ENCODE measurements at places on chromosomes 2 and 18.

GRCh38 chr2:188327518-188328213 lies 36.0 kb downstream of the GULP1 start:
- no peak for DNase-seq

DNA sequence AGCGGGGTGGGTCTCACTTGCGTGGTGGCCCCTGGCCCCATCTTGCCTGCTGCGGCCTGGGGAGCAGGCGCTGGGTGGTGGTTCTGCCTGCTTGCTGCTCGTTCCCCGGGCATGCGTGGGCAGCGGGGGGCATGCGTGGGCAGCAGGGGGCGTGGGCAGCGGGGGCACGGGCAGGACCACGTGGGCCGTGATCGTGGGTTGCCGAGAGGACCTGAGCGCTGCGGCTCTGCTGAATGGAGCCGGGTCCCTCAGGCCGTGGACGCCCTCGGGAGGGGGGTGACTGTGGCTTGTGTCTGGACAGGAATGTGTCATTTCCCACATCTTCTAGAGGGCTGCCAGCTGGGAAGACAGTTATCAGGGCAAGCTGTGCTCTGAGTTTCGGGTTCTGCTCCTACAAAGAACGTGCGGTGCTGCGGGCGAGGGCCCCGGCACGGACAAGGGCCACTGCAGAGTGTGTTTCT lies 8.3 kb upstream of the GAL3ST2 start:
- DNase-seq = no peak

GRCh38 chr2:196535742-196536141 lies 103.8 kb upstream of the CCDC150 start:
- no peak for DNase-seq

GRCh38 chr2:21067125-21067524 lies 23.3 kb upstream of the APOB start:
- DNase-seq = no peak

- DNase-seq = no peak
These were observed 1459.8 kb upstream of the ACVR2A start for GRCh38 chr2:146385031-146385430.

- DNase-seq = no peak
These were observed 140.0 kb upstream of the FHL2 start for GRCh38 chr2:105538840-105539239.

- DNase-seq = no peak
These were observed 1002.4 kb upstream of the KLHL29 start for GRCh38 chr2:22382479-22383169.

DNA sequence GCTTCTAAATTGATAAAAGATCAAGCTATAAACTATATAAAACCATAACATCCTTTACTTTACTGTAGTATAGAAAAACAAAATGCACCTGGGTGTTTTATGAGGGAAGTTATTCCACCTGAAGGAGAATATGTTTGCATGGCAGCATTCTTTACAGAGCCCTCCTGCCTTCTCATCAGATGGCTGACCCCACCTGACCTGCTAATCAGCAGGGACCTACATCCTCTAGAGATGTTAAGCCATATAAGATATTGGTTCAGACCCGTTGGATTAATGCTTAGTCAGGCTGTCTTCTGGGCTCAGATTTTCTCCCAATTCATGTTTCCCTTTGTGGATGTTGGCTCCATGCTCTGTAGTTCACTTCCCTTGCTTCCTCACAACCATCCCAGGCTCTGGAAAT lies 414.8 kb downstream of the DPP10 start:
- DNase-seq = no peak

DNA sequence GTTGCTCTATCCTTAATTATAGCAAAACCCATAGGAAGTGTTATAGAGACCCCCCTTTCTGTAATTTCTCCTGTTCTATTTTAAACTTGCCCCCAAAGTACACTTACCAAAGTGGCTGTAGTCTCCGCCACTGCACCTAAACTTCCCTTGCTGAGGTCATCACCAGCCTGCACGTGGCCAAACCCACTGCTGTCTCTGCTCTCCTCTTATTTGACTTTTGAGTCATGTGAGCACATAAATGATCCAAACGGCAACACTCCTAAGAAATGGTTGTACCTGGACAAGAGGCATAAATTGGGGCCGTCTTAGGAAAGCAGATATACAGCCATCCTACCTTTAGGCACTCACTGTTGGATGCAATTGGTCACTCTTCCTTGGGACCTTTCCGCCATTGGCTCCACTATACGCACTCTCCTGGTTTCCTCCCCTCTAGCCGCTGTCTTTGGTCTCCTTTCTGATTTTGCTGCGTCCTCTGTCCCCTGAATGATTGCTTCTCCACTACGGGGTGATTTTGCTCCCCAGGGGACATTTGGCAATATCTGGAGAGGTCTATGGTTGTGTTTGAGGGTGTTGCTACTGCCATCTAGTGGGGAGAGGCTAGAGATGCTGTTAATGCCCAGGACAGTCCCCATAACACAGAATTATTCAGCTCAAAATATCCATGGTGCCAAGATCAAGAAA lies 19.2 kb upstream of the IL36G start:
- DNase-seq = no peak

DNA sequence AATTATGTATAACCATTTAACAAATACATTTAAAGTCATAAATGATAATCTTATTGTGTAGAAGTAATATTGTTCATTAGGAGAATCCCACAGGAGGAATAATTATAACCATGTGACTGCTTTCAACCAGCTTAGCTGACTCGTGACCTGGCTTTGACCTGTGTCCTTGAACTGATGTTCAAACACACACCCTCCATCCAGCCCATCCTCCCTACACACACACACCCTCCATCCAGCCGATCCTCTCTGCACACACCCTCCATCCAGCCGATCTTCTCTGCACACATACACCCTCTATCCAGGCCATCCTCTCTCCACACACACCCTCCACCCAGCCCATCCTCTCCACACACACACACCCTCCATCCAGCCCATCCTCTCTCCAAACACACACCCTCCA lies 83.5 kb downstream of the EIPR1 start:
- DNase-seq = no peak
